Stimulated activated CD8-positive, alpha-beta memory T cell treated with anti-CD3 and anti-CD28 coated beads, Interleukin-12 subunit alpha, Interleukin-12 subunit beta, amount 100 ng/mL, for 1 hour (primary cell): ENCODE measurements at places on chromosomes 5 and 9.

GRCh38 chr9:16794871-16795639, 75.4 kb downstream of the BNC2 start:
- no peak for DNase-seq

GRCh38 chr9:78618735-78619134, 321.8 kb downstream of the PSAT1 start:
- DNase-seq, result no peak

GRCh38 chr9:111599092-111599954, at the start of gene PTGR1:
TSS of gene PTGR1 (minus strand) at chr9:111599647. CDS start at chr9:111597422, 2,225 bp downstream.
- no peak for DNase-seq

DNA sequence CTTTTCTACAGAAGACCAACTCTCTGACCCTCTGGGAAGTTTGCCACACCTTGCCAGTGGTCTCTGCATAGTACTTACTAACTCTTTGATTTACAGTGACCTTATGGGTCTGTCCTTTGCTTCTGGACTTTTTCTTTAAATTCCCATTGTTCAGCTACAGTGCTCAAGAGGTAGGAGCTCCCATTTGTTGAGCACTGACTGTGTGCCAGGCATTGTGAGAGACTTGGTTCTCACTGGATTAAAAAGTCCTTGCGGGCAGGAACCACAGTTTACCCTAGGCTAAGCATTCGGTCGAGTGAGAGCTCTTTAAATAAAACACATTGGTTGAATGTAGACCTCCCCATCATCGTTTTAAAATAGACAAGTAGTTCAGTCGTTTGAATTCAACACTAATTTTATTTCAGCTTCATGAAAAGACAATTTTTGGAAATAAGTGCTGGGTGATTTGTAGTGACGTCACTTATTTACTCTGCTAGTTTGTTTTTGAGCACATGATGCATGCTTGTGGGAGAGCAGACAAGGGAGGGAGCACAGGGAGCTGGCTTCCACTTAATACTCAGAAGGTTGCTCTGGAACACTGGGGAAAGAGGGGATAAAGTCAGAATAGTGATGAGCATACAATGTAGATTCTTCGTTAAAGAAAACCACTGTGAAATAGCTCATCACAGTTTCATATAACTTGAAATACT, 27.1 kb downstream of the RASGRF2 start:
- no peak for DNase-seq

- no peak for DNase-seq
Measured at GRCh38 chr5:108297042-108297601, 84.8 kb downstream of the FBXL17 start.

GRCh38 chr5:2066373-2066772, 183.6 kb upstream of the IRX4 start:
- DNase-seq, result no peak

GRCh38 chr9:74711341-74711740, 176.4 kb downstream of the TRPM6 start:
- no peak for DNase-seq

GRCh38 chr5:34709861-34710673, 53.9 kb downstream of the RAI14 start:
- no peak for DNase-seq

- no peak for DNase-seq
Measured at GRCh38 chr5:157275403-157275802, 9.5 kb downstream of the CYFIP2 start.

DNA sequence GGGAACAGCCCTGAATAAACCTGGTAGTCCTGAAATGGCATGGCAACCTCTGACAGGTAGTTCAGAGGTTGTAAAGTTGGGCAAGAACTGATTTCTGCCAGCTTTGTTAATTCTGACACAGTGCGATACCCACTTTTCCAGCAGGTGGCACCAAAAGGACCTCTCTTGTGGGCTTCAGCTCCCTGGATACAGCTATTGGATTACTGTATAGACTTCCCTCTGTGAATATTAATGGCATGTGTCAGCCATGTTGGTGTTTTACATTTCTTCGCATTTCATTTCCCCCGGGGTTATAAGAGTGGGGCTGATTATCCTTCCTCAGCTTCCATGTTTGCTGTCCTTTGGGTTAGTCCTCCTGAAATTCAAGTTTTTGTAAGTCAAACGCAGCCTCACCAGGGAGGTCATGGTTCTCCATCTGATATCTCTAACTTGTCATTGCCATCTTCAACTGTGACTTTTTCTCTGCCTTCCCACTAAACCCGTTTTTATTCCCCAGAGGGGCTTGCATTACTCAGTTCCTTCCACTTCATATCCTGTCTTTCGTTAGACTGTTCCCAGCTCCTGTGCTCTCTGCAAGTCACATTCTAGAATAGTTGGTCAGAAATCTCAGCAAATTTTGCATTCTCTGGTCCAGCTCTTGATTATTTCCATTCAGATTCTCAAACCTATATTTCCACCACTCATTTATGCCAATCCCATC, 135.6 kb downstream of the LIFR start:
- DNase-seq, result no peak

DNA sequence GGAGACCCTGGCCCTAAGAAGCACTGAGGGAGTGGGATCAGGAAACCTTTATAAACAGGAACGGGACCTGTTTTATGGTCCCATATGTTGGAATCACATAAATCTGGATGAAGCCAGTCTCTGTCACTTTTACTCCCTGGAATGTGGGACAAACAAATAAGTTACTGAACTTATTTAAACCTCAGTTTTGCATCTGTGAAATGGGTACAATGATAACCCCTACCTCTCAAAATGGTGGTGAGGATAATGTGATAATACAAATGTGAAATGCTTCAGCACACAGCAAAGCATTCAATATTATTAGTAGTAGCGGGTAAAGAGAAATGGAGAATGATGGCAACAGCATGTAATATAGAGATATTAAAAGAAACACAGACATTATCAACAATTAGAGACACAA, 298.9 kb downstream of the ZSWIM6 start:
- DNase-seq, result no peak

GRCh38 chr5:110851357-110851756, 112.5 kb downstream of the SLC25A46 start:
- no peak for DNase-seq

DNA sequence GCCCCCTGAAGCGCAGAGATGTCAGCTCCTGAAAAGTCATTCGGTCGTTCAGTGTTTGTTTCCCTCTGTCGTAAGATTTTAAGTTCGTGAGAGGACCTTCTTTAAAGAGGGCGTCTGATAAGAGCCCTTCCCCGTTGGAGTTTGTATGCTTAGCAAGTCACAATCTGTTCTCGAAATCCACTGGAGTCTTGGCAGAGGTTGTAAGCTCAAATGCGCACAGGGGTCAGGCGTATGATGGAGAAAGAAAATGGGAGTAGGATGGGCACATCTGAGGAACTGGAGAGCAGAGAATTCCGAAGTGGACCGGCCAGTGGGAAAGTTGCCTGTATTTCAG, 710 bp downstream of the HSD17B4 start:
- DNase-seq, result no peak

DNA sequence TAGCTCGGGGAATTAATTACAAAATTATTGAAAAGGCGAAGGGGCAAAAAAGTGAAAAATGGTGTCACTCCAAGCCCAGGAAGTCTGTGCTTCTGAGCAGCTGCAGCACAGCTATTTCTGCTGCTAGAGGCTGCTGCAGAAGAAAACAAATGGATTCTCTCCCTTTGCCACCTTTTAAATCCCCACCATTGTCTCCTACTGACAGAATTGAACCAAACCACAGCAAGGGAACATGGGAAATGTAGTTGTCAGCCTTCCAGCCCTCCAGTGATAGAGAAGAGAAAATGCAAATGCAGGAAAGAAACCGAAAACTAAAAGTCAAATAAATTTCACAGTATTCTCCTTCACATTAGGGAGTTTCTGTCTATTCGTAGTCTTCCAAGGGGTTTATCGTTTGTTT, 33.4 kb upstream of the CDC42SE2 start:
- DNase-seq, result no peak

DNA sequence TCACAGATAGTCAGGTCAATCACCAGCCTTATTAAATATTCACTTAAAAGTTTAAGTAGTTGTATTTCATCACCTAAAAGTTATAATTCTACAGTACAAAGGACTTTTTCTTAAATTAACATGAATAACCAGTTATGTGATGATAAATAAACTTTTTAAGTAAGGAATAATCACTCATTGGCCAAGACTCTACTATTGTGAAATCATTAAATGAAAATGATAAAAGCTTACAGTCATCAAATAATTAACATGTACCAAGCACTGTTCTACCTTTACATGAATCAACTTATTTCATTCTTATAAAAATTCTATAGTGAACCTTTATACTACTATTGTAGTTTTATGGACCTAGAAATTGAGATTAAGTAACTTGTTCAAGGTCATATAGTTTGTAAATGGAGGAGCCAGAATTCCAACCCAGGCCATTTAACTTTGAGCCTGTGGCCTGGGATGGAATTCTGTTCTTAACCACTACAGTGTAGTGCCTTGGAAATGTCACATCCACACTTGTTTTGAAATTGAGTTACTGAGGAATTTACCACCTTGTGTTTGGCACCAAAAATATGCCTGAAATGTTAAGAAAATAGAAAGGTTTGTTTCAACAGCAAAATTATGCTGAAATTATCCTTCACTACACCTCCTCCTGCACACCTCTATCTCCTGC, 32.8 kb upstream of the MSANTD3 start:
- DNase-seq, result no peak

DNA sequence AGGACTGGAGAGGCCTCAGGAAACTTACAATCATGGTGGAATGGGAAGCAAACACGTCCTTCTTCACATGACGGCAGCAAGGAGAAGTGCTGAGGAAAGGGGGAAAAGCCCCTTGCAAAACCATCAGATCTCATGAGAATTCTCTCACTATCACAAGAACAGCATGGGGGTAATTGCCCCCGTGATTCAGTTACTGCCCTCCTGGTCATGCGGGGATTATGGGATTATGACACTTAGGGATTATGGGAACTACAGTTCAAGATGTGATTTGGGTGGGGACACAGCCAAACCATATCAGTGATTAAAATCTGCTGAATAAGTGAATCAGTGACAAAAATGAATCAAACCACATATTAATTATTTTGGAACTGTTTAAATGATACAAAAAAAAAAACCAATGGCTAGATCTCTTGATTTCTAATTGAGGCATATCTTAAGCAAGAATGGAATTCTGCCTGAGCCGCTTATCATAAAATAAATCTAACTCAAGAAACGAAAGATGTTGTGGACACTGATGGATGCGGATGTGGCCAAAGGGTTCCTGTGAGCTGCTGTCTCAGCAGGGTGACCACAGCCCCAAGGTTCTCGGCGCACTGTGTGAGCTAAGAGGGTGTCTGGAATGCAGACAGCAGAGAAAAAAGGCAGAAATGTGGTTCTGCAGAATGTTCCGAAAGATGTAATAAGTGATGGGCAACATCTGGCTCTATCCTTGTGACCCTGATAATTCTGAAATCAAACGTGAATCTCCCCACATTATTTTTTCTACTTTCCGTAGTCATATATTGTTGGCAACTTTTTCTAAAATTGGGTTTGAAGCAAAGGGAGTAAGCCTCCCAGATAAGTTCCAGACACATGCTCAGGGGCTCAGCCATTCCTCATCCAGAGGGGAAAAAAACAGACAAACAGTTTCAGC, 107.2 kb upstream of the ICE1 start:
- no peak for DNase-seq

- DNase-seq, result no peak
Measured at GRCh38 chr5:143147902-143148301, 255.6 kb downstream of the NR3C1 start.

DNA sequence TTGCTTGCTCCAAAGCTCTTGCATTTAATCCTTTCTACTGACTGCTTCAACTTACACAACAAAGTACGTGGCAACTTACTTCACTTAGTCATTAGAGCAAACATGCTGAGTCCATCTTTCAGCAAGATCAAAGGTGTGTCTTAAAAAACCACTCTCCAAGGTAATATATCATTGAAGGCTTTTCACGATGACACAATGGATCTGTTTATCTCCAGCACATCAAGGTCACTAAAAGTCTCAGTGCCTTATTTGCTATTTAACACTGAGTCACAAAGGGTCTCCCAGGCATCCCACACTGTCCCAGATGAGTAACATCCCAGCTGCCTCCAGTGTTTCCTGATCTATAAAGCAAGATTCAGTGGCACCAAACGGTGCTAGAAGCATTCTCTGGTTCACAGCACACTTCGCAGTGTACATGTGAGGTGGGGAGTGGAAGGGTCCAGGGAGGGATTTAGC, 3.7 kb upstream of the CLK4 start:
- no peak for DNase-seq

GRCh38 chr5:138542956-138543729, at the start of gene ETF1:
TSS of gene ETF1 (minus strand) at chr5:138543236. CDS start at chr5:138542918, 318 bp downstream.
- DNase-seq, result peak; percentile 99

GRCh38 chr9:68749579-68750159, 44.6 kb downstream of the PIP5K1B start:
- DNase-seq, result no peak

DNA sequence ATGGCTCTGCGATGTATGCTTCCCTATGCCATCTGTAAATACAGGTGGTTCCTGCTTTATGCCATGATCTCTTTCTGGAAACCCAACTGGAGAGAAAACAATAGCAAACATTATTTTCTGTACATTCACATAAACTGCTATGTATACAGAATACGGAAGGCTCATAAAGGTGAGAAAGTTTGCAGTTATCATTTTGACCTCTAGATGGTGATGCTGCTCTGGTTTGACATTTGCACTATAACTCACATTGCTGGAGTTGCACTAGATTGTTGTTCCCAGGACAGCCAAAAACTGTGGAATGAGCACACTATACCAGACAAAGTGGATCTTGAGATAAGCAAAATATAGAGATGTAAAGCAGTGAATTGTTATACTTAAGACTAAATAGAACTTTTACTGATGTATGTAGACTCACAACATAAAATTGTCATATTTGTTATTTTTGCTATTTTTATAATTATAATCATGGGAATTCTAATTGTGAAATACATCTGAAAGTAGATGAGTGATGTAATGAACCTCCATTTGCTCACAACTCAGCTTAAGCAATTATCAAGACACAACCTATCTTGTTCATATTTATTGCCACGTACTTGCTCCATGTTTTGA, 246.5 kb downstream of the PTPRD start:
- no peak for DNase-seq

- DNase-seq, result no peak
Measured at GRCh38 chr5:115579747-115580173, 22.5 kb downstream of the TICAM2 start.
